ENCODE measurements at places on chromosomes 6 and 20. TPM values are rescaled to one million over a fixed set of nuclear protein-coding genes. Genes with fewer than 3 reads are reported as not detected.

GRCh38 chr6:160102956-160103824 is 18.4 kb upstream of the SLC22A1 start:
- no peak overlapping the region for H3K4me3 ChIP-seq
- DNase-seq: no peak
- H3K27me3 ChIP-seq: no peaks in the 10 kb centered on the region
- no peak overlapping the region for H3K27ac ChIP-seq
- peaks cover 56% of the 10 kb centered on the region for H3K36me3 ChIP-seq

GRCh38 chr6:3618642-3619041 is 132.9 kb downstream of the PXDC1 start:
- no peaks in the 10 kb centered on the region for H3K27me3 ChIP-seq
- peak; percentile 42 for DNase-seq
- H3K4me1 ChIP-seq: no peaks in the 10 kb centered on the region
- H3K4me3 ChIP-seq: no peak overlapping the region
- H3K27ac ChIP-seq: no peak overlapping the region

DNA sequence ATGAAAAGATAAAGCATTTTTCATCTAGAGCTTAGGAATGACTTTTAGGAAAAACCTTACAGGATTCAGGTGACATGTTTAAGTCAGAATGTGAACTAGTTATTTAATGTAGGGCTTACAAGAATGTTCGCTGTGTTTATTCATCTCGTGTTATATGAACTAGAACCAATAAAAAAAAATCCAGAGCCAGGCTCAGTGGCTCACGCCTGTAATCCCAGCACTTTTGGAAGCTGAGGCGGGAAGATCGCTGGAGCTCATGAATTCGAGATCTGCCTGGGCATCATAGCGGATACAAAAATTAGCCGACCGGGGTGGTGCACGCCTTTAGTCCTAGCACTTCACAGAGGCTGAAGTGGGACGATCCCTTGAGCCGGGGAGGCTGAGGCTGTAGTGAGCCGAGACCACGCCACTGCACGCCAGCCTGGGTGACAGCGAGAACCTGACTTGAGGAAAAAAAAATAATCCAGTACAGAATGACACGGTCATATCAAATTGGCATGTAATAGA is 46.3 kb downstream of the OR2B2 start:
- peak overlapping the region; percentile 88 for H3K27ac ChIP-seq
- H3K4me3 ChIP-seq: peak overlapping the region; percentile 84
- no peak for DNase-seq
- peaks cover 18% of the 10 kb centered on the region for H3K4me1 ChIP-seq
- H3K27me3 ChIP-seq: no peaks in the 10 kb centered on the region
- H3K36me3 ChIP-seq: no peaks in the 10 kb centered on the region

DNA sequence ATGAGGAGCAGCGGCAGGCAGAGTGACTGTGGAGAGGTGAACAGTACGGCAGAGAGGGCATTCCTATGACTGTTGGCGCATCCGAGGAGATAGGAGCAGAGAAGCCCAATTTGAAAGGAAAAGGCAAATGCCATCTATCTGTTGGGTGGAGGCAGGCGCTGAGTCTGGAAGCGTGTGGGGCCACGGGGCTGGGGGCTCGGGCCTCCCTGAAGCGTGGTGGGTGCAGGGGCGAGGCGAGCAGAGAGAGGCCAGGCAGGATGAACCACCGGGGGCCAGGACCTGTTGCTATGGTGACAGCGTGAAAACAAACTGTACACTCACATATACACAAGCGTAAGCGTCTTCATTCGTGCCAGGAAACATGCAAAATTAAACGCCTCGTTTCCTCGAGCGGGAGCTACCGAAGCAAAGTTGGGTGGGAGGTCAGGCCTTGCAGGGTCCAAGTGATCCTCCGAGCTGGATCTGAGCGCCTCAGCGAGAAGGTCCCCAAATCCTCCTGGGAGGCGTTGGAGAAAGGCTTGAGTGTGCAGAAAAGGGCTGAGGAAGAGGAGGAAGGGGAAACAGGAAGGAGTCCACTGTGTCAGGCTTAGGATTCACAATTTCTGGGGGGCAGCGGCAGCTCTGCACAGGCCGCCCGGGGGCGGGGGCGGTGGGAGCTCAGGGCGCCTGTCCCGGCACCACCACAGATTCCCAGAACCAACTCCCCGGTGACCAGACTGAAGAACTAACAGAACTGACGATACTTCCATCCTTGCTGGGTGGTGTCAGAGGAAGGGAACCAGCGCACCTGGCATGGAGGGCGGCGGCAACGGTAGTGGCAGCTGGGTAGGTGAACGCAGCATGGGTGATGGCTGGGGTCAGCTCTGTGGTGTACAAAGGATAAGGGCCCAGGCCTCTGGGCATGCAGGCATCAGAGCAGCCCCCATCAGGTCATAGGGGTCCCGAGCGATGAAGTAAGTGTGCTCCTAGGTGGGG is 68.2 kb downstream of the KHDC1L start:
- H3K4me1 ChIP-seq: no peaks in the 10 kb centered on the region
- no peak overlapping the region for H3K27ac ChIP-seq
- no peak overlapping the region for H3K4me3 ChIP-seq
- no peaks in the 10 kb centered on the region for H3K27me3 ChIP-seq
- DNase-seq: no peak

- no peaks in the 10 kb centered on the region for H3K27me3 ChIP-seq
- H3K27ac ChIP-seq: no peak overlapping the region
- no peaks in the 10 kb centered on the region for H3K36me3 ChIP-seq
- no peak for DNase-seq
These were observed 258.8 kb downstream of the ARHGAP18 start for GRCh38 chr6:129451187-129451586.

- H3K27me3 ChIP-seq: no peaks in the 10 kb centered on the region
- H3K27ac ChIP-seq: no peak overlapping the region
- DNase-seq: no peak
- no peaks in the 10 kb centered on the region for H3K4me1 ChIP-seq
These were observed 89.7 kb upstream of the EMILIN3 start for GRCh38 chr20:41456351-41456750.

GRCh38 chr6:112899541-112899940 is 552.4 kb downstream of the RFPL4B start:
- no peak overlapping the region for H3K4me3 ChIP-seq
- H3K4me1 ChIP-seq: no peaks in the 10 kb centered on the region
- H3K27ac ChIP-seq: no peak overlapping the region

IP6K3 gene
- total RNA-seq: 3.0 TPM

- peaks cover 8% of the 10 kb centered on the region for H3K4me1 ChIP-seq
- H3K27me3 ChIP-seq: no peaks in the 10 kb centered on the region
These were observed 276.7 kb downstream of the FARS2 start for GRCh38 chr6:5537967-5538366.

DNA sequence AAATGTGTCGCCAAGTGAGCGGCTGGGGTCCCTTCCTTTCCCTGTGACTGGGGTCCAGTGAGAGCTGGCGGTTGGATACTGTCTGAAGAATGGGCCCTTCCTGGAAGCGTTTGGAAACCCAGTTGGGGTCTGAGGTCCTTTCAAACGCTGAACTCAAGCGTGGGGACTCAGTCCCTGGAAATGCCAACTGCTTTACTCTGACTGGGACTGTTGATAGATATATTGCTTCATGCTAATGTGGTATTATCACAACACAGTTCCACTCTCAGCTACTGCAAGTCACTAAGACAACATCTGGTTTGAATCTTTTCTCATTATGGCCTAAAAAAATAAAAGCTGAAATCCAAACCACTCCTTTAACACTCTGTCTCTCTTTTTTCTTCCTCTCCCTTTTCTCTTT is 23.7 kb upstream of the PSMF1 start:
- H3K4me3 ChIP-seq: no peak overlapping the region
- H3K27me3 ChIP-seq: peaks cover 2% of the 10 kb centered on the region
- H3K4me1 ChIP-seq: peaks cover 8% of the 10 kb centered on the region
- no peak overlapping the region for H3K27ac ChIP-seq
- H3K36me3 ChIP-seq: no peaks in the 10 kb centered on the region

ZNF831 gene
- total RNA-seq: not detected

DNA sequence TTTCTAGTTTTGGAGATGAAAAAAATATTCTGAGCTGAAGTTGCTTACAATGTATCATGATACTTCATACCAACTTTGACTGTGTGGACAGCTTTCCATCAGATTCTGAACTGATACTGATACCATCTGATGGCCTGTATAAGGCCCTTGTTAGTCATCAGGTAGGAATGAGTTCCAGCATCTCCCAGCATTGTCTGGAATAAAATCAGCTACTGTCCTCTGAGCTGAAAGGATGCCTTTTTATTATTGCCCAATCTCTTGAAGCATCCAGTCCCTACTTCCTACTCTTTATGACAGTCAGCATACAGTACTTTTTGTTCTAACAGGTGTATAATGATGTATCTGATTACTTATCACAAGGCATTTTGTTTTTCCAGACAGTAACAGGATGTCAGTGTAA is 70.6 kb upstream of the EYA4 start:
- H3K4me1 ChIP-seq: no peaks in the 10 kb centered on the region
- DNase-seq: no peak
- H3K27ac ChIP-seq: no peak overlapping the region
- H3K27me3 ChIP-seq: peaks cover 10% of the 10 kb centered on the region
- H3K36me3 ChIP-seq: no peaks in the 10 kb centered on the region

- no peaks in the 10 kb centered on the region for H3K4me1 ChIP-seq
- peaks cover 2% of the 10 kb centered on the region for H3K27me3 ChIP-seq
- DNase-seq: no peak
- H3K27ac ChIP-seq: no peak overlapping the region
These were observed 228.6 kb downstream of the TBC1D7 start for GRCh38 chr6:13099771-13100170.

NT5E gene
- 197 TPM for total RNA-seq

- H3K36me3 ChIP-seq: peaks cover 1% of the 10 kb centered on the region
- H3K4me1 ChIP-seq: peaks cover 18% of the 10 kb centered on the region
- no peak overlapping the region for H3K27ac ChIP-seq
- DNase-seq: no peak
These were observed 144.9 kb downstream of the TFAP2A start for GRCh38 chr6:10269814-10270472.

BHLHE23 gene
- total RNA-seq: not detected

TRIM40 gene
- total RNA-seq: not detected

DHX35 gene
- total RNA-seq: 10.3 TPM

DNA sequence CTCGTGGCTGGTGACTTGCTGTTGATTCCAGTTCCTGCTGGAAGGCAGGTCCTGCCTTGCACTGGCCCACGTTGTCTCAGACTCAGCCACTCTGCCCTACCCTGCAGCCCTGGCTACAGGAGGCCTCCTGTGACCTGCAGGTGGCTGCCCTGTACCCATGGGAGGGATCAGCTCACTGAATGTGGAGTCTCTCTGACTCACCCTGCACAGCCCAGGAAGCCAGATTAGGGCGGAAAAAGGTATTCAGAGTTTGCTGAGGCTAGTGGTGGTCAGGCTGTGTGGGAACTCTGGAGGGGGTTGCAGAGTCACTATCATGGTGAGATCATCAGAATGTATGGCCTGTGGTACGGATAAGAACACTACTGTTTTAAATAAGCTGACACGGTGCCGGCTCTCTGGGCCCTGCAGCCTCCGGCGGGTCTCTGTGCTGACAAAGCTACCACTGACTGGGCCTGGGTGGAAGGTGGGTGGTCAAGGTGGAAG is 24.7 kb upstream of the PYGB start:
- peaks cover 15% of the 10 kb centered on the region for H3K36me3 ChIP-seq
- H3K4me3 ChIP-seq: peak overlapping the region; percentile 6
- peak overlapping the region; percentile 95 for H3K27ac ChIP-seq
- DNase-seq: no peak
- H3K4me1 ChIP-seq: peaks cover 67% of the 10 kb centered on the region

- no peak overlapping the region for H3K4me3 ChIP-seq
- H3K36me3 ChIP-seq: peaks cover 3% of the 10 kb centered on the region
- H3K27ac ChIP-seq: no peak overlapping the region
- no peak for DNase-seq
These were observed 110.9 kb downstream of the ZFAND3 start for GRCh38 chr6:37930288-37930971.

Data from osteocyte (in vitro differentiated cells).